ENCODE measurements at places on chromosomes 5 and 9.

DNA sequence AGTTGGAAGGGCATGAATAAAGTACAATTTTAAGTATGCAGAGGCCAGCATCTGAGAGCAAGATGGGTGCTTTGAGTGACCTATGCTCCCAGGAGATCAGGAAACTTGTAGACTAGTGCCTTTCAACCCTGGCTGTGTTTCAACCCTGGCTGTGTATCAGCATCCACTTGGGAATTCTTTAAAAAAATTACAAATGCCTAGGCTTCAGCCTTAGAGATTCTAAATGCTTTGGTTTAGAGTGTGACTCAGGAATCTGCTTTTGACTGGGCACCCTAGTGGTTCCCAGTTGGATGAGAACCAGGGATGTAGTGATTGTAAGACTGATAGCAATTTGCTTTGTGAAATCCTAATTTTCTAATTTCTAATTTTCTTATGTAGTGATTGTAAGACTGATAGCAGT, 65.6 kb downstream of the RALGPS1 start:
- no peak for DNase-seq

DNA sequence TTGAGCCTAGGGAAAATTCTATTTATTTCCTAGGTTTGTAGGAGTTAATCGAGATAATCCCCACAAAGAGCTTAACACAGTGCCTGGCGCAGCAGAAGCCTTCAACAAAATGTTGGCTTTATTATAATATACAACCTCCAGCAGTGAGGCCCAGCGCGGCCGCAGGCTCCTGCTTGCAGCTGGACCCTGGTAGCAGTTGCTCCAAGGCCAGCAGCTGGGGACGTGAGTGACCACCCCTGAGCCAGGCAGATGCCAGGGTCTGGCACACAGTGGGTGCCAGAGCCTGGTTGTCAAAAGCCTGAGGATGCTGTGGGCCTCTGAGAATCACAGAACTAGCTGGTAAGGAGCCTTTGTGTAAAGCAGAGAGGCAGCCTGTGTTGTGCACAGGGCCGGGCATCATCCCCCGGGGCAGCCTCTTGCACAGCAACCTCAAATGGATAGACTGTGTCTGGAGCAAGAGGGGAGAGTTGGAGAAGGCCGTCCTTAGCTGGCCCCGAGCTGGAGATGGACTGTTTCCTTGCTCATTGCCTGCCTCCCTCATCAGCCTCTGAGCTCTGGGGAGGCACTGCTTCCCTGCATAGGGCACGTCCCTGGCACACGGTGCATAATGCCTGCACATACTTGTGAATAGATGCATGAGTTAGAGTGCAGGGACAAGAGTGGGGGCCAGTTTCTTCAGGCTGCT, 17.3 kb downstream of the CSF1R start:
- DNase-seq = no peak

DNA sequence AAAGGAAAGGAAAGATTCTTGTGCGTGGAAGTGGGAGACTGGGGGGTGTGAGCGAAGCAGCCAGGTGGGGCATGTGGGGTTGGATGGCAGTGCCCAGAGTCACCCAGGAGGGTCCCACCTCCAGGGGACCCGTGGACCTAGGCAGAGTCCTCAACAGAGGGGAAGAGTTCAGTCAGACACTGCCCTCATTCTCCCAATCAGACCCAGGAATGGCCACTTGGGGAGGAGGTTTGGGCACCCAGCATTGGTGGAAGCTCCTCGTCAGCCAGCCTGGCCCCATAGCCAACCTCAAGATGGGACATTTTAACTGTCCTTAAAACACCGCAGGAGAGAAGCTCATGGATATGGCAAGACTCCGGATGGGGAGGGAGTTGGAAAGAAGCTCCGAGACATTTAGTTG, 21.9 kb upstream of the LAMC3 start:
- no peak for DNase-seq

DNA sequence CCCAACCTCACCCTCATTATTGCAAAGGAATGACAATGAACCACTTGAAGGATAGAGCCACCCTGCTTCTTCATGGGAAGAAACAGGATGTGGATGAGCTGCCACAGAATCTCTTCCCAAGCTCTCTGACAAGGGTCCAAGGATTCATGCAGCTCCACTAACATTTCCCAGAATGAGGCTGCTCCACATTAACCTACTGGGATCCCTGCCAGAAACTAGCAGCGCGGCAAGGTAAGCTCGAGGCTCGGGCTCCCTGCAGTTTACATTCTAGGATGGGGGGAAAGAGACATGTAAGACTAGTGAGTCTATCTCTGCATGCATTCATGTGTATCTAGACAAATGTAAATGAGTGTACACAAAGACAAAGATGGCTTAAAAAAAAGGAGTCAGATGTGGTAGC, 12.1 kb downstream of the DCAF12 start:
- DNase-seq = no peak

- no peak for DNase-seq
These were observed 897.8 kb upstream of the ACO1 start for GRCh38 chr9:31486630-31487029.

GRCh38 chr5:86918246-86918645, 300.5 kb downstream of the COX7C start:
- DNase-seq = no peak

- DNase-seq = no peak
These were observed 4.5 kb downstream of the EGR1 start for GRCh38 chr5:138469540-138470321.

DNA sequence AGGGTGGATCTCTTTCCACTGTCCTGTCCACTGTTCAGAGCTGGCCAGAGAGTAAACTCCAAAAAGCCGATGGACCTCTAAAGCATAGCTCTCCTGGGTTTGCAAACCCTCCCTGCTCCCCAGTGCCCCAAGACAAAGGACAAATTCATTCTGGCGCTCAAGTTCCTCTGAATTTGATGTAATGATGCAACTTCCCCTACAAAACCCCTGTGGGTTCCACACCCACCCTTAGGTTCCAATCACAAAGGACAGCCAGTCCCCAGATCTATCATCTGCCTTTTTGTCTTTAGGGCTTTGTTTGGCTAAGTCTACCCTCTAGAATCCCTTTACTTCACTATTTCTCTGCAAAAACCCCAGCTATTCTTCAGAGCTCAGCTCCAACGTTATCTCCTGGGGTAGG, 57.4 kb upstream of the SLC25A51 start:
- DNase-seq = no peak

DNA sequence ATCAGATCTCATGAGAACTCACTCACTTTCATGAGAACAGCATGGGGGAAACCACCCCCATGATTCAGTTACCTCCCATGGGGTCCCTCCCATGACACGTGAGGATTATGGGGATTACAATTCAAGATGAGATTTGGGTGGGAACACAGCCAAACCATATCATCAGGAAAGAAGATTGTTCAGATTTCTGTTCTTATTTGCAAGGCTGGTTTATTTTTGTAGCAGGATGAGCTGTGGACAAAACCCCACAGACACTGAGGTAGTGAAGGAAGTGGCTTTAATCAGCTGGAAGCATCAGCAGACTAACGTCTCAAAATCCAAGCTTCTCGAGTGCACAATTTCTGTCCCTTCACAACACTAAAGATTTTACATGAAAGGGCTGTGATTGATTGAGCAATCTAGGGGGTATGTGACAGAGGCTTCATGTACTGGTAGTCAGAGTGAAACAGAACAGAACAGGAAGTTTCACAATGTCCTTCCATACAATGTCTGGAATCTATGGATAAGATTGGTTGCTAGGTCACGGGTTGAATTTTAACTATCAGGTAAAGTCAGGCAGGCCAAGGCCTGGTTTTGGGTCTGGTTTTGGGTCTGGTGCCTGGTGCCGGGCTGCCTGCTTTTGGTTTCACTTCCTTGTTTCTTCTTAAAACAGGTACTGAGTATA, 91.3 kb upstream of the ZNF366 start:
- DNase-seq = no peak

GRCh38 chr9:87537625-87538024, 40.0 kb downstream of the DAPK1 start:
- no peak for DNase-seq

DNA sequence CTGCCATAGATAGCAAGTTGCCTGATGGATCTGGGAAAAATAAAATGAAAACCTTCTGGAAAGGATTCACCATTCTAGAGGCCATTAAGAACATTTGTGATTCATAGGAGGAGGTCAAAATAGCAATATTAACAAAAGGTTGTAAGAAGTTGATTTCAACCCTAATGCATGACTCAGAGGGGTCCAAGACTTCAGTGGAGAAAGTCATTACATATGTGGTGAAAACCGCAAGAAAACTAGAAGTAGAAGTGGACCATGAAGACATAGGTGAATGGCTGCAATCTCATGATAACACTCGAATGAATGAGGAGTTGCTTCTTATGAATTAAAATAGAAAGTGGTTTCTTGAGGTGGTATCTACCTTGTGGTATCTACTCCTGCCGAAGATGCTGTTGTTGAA, 86.6 kb downstream of the GABRA1 start:
- no peak for DNase-seq

GRCh38 chr9:124077915-124078572, 66.5 kb downstream of the LHX2 start:
- DNase-seq = no peak

DNA sequence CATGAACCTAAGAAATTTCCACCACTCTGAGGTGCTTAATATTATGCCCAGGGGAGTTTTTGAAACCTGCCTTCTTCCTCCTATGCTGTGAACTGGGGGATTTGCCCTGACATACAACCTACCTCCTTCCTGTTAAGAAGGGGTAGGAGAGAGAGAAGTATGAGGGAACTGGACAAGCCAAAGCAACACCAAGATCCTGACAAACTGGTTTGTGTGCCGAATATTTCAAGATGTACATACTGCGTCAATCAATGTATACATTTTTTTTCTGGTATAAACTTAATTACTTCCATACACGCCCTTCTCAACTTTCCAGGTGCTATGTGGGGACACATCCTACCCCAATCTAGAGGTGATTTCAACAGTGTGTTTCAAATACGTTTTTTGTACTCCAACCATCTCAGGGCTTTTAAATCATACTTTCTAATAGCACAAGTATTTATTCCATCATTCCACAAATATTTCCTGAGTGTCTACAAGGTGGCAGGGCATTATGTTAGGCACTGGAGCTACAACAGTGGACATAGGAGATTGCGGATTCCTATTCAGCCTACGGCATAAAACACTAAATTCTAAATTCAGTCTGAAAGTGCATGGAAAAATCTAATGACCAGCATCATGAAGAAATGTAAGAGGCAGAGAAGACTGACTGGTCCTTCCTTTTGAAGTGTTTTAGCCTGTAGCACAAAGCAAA, 70.1 kb upstream of the IFNK start:
- DNase-seq = no peak

DNA sequence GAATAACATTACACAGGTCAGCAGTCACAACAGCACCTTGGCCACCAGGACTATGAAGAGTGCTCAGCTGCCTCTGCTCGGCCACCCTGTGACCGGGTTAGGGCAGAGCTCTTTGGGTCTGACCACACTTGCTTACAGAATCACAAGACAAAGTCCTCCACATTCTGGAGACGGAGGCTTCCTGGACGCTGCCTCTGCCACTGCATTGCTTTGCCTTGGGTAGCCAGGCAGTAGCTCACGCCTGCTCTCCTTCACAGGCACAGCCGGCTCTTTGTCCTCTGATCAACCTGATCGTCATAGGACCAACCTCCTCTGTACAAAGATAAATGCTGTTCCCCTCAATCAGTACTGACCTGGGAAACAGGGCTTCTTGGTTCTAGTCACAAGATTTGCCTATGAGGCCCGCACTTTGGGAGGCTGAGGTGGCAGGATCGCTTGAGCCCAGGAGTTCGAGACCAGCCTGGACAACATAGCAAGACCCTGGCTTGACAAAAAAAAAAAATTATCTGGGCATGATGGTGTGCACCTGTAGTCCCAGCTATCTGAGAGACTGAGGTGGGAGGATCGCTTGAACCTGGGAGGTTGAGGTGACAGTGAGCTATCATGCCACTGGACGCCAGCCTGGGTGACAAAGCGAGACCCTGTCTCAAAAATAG, 128.4 kb upstream of the IER5L start:
- no peak for DNase-seq

GRCh38 chr9:97109194-97109811, 70.4 kb upstream of the CTSV start:
- no peak for DNase-seq

GRCh38 chr5:113147101-113147508, 170.5 kb downstream of the DCP2 start:
- no peak for DNase-seq

GRCh38 chr9:13675638-13676000, 396.1 kb upstream of the MPDZ start:
- DNase-seq = no peak

DNA sequence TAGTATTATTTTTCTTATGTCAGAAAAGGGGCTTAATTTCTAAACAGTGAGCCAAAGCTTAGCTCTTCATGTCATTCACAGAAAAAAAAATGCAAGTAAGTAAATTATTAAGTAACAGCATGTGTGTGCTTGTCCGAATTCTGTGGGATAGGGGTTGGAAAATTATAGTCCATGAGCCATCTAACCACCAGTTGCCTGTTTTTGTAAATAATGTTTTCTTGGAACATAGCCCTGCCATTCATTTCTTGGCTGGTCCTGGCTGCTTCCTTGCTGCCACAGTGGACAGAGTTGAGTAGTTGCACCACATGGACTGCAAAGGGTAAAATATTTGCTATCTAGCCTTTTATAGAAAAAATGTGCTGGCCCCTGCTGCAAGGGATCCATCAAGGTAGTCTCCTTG, 513.7 kb upstream of the WWC1 start:
- no peak for DNase-seq

DNA sequence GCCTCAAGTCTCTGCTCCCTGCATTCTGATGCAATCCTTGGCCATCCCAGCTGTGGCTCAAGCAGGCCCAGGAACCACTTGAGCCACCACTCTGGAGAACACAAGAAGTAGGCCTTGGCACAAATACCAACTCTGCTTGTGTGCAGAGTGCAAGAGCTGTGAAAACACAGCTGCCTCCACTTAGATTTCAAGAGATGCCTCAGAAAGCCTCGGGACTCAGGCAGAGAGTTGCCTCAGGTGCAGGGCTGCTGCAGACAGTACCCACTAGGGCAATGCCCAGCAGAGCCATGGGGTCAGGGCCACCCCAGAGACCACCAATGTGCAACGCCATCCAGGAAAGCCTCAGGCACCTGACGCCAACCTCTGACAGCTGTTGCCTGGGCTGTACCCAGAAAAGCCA, 82.4 kb downstream of the FREM1 start:
- no peak for DNase-seq

GRCh38 chr5:108753331-108753730, 5.6 kb downstream of the FER start:
- no peak for DNase-seq

- no peak for DNase-seq
These were observed 83.4 kb downstream of the LIFR start for GRCh38 chr5:38473008-38473407.
